ENCODE measurements at places on chromosomes 16 and 17. TPM values are rescaled to one million over a fixed set of nuclear protein-coding genes. Genes with fewer than 3 reads are reported as not detected.

NAA38 gene
- 54.2 TPM for polyA plus RNA-seq

COIL gene
- 16.3 TPM for polyA plus RNA-seq

SPATA32 gene
- polyA plus RNA-seq = 0.11 TPM

MAP3K3 gene
- polyA plus RNA-seq = 20.8 TPM

CES3 gene
- polyA plus RNA-seq = 0.40 TPM

KDM6B gene
- 15.4 TPM for polyA plus RNA-seq

FBXL19 gene
- 10.9 TPM for polyA plus RNA-seq

CLDN7 gene
- 0.99 TPM for polyA plus RNA-seq

IL21R gene
- 0.20 TPM for polyA plus RNA-seq

Measured in forelimb muscle (tissue), 1 donor.